Activated T-helper 17 cell treated with anti-CD3 and anti-CD28 coated beads, Interleukin-2, amount 50 U/mL, for 72 hours (primary cell): ENCODE measurements at places on chromosomes 12 and 14. TPM values are rescaled to one million over a fixed set of nuclear protein-coding genes. Genes with fewer than 3 reads are reported as not detected.

- ATAC-seq = no peak
Observed at GRCh38 chr12:29024117-29024516, 125.0 kb upstream of the FAR2 start.

- peak; percentile 54 for ATAC-seq
Observed at GRCh38 chr12:83826112-83826511, 1086.5 kb downstream of the SLC6A15 start.

LRP1-AS gene
- not detected for total RNA-seq

KRT85 gene
- not detected for total RNA-seq

TMEM229B gene
- total RNA-seq = 0.71 TPM
